ENCODE measurements at places on chromosomes 1 and 21. TPM values are rescaled to one million over a fixed set of nuclear protein-coding genes. Genes with fewer than 3 reads are reported as not detected.

Gene CD52
- not detected for total RNA-seq

Gene UTS2
- not detected for total RNA-seq

Gene TDRD5
- total RNA-seq, result not detected

Gene PRKCZ
- total RNA-seq, result 0.59 TPM

Gene WNT4
- 0.13 TPM for total RNA-seq

Gene FAM151A
- not detected for total RNA-seq

Gene SSR2
- total RNA-seq, result 499 TPM

Gene VHLL
- not detected for total RNA-seq

Gene LDLRAD1
- total RNA-seq, result not detected

Gene CFHR4
- not detected for total RNA-seq

Gene LCE2A
- not detected for total RNA-seq

Gene MAN1C1
- 0.79 TPM for total RNA-seq

Gene GOLT1A
- not detected for total RNA-seq

Gene S100A16
- total RNA-seq, result 689 TPM

Gene PTPN7
- total RNA-seq, result 0.40 TPM

Gene AKIRIN1
- 42.8 TPM for total RNA-seq

Gene KLHDC9
- 0.60 TPM for total RNA-seq

Gene GLMN
- total RNA-seq, result 8.4 TPM

Gene CATSPER4
- not detected for total RNA-seq

Gene CRABP2
- total RNA-seq, result 0.46 TPM

Gene SRM
- 15.7 TPM for total RNA-seq

Gene CYYR1
- 10.4 TPM for total RNA-seq

Gene UBL4B
- total RNA-seq, result not detected

All from pulmonary artery endothelial cell (primary cell).